ENCODE measurements at places on chromosomes 4 and X.

- DNase-seq, result no peak
These were observed 13.4 kb downstream of the F9 start for GRCh38 chrX:139543920-139544319.

DNA sequence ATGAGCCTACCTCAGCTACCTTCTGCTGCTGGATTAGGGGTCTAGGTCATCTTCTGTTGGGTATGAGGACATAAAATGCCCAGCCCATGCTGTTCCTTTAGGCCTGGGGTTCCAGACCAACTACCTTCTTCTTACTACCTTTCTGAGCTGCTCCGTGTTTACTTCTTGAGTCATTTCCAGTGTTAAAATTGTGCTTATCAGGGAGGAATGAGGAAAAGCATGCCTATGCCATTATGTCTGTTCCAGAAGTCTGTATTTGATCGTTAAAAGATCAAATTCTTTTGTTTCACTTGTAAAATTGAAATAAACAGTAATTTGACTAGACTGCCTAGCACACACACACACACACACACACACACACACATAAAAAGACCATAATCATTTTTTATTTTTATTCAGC, 1912.7 kb upstream of the TENM3 start:
- DNase-seq, result no peak

DNA sequence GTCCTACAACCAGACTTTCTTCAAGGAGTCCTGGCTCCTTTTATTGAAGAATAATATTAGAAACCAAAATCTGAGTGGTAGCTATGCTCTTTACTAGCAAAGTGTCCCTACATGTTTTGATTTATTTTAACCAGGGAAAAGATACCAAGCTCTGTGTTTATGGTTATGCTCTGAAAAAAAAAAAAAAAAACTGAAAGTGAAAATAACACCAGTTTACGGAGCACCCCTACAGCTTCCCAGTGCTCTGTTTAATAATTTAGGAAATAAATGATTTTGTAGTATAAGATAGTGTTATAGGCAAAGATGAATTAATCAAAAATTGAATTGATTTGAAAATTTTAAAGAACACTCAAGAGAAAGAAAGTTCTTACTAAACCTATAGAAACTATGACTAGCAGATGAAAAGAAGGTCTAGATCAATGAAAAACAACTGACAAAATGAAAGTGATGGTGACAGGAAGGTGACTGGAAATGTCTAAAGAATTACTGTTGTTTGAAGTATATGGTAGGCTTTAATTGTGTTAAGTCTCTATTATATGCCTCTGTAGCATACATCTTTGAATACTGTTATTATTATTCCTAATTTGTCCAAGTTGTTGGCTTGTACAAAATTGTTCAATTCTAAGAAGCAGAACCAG, 1698.4 kb upstream of the PCDH10 start:
- DNase-seq, result no peak

- no peak for DNase-seq
These were observed 540.3 kb downstream of the PCDH18 start for GRCh38 chr4:136992032-136992431.

DNA sequence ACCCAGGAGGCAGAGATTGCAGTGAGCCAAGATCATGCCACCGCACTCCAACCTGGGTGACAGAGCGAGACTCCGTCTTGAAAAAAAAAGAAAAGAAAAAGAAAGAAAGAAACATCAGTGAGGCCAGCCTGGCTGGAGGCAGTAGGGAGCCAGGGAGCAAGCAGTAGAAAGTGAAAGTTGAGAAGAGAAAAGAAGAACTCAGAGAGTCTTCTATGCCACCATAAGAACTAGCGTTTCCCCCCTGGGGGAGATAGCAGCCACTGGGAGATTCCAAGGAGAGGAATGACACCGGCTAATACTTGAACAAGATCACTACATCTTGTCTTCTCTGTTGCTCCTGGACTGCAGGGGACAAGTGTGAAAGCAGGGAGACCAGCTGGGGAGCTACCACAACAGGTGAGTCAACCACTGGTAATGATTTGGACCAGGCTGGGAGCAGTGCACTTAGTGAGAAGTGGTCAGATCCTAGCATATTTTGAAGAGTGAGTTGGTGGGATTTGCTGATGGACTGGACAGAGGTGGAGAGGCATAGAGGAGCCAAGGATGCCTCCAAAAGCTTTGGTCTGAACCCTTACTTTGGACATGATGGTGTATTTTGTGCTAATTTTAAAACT, 33.4 kb downstream of the SLC2A9 start:
- DNase-seq, result no peak

GRCh38 chr4:6710996-6711395, 1.3 kb upstream of the MRFAP1L1 start:
- DNase-seq, result no peak

DNA sequence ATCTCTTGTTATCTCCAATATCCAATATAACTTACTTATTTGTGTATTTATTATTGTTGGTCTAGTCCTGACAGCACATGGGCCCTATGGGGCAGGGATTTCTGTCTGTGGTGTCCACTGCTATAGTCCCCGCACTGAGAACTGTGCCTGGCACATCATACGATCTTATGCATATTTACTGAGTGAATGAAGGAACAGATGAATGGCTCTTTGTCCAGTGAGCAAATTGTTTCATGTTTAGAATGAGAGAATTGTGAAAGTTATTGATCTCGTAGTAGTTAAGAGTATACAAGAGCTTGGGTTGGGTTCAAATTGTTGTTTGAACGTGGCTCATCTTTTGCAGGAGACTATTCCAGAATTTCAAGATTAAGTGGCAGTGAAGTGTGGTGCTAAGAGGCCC, 96.1 kb upstream of the SLC34A2 start:
- no peak for DNase-seq

DNA sequence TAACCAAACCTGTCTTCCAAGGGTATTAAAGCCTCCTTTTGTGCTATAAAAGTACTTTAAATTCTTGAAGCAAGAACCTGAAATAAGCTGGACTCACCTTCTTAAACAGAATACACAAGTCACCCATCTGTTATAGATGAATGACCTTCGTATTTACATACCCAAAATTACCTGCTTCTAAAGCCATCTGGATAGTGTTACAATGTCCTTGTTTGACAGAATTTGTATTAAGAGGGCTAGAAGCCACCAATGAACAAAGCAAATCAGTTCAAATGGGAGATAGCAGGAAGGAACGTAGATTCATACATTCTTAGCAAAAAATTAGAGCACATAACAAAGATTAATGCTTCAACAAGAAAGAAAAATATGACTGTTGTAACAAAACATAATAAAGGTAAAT, 33.7 kb upstream of the CCSER1 start:
- DNase-seq, result no peak

DNA sequence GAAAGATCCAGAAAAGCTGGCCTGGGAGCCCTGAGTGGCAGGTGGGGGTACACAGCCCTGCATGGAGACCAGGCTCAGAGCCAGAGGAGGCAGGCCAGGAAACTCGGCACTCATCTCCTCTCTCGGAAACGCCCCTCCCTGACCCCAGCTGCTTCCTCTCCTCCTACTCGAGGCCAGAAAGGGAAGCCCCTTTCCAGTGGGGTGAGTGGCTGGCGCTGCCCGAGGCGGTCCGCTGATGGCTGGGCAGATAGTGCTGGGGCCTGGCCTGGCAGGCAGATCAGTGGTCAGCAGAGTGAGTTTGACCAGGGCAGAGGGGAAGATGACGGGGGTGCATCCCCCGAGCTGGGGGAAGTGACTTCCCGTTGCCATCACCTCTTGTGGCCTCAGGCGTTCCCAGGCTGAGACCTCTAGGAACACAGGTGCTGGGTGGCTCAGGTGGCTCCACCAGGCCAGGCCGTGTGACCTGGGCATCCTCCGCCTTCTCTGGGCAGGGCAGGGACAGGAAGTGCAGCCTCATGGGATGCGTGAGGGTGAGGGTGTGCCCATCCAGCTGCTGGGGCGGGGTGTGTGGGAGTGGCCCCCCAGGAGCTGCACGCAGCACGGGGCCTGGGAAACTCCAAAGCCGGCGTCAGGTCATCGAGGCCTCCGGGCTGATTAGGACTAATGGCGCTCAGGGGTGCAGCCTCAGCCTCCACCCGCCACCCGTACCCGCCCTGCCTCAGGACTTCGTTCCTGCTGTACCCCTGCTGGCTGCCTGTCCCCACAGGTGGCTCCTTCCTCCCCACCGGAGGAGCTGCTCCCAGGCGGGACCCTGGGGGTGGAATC, 5.7 kb downstream of the SH3BP2 start:
- DNase-seq, result peak; percentile 54

DNA sequence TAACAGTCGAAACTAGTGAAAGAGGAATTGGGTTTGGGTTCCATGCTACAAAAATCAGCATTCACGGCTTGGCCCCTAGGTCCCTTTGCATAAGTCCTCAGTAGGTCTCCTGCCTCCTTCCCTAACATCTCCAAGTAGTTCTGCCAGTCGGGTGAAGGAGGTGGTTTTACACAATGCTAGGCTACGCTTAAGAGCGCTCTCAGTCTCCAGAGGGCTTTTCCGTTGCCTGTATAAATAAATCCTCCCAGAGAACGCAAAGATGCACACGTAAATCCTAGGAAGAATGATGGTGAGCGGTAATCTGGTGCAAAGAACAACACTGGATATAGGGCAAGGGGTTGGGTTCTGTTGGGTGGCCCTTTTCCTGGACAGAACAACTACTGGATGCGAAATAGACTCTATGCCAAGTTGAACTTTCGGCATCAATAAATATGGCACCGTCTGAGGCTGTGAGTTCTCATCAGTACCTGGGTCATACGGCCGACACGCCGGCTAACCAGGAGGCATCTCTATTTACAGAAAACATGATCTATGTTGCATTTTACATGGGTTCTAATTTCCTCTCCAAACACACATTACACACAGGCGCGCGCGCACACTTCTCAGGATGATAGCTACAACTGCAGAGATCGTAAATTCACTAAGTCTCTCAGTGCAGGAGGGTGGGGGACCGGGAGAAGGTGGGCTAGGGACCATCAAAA, 1.3 kb downstream of the CAMK2D start:
- no peak for DNase-seq

- DNase-seq, result peak; percentile 2
These were observed 42.4 kb downstream of the ATOH1 start for GRCh38 chr4:93870876-93871458.

GRCh38 chr4:186651181-186651603, 72.5 kb downstream of the FAT1 start:
- DNase-seq, result no peak

- DNase-seq, result no peak
These were observed 488.7 kb downstream of the TRIML1 start for GRCh38 chr4:188627892-188628291.

DNA sequence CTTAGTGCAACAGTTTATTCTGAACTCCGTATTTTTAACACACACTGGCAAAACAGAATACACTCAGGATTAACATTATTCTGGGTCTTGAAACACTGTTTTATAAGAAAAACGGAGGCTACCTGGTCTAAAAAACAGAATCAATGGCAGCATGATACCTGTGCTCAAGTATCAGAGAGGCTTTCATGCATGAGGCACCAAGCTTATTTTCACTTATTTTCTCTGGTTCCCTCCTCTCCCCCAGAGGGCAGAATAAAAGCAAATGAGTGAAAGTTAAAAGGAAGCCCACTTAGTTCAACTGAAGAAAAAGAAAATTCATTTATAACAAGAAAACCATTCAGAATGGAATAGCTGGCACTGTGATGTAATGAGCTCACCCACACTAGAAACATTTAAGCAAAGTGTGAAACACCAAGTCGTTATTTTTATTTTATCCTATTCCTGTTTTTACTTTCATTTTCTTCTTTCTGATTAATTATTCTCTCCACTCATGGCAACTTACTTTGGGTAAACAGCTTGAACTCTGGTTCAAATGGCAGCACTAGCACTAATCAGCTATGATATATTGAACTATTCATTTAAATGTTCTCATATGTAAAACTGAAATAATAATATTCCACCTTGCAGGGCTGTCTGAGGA, 211.8 kb downstream of the PPP3CA start:
- no peak for DNase-seq
